ENCODE measurements at places on chromosomes 7 and 10.

DNA sequence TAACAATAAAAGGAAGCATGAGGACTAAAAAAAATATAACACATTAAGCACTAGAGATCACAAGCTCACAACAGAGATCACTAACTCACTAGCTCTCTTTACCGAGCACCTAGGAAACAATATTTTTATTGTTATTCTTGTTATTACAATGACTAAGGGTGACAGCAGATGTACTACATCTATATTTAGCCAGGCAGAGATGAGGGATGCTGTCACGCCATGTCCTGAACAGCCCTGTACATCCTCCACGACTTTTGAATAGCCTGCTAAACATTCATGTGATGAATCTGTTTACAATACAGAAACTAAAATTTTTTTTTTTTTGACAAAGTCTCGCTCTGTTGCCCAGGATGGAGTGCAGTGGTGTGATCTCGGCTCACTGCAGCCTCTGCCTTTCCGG lies 22.7 kb downstream of the FAM133B start:
- DNase-seq = no peak

DNA sequence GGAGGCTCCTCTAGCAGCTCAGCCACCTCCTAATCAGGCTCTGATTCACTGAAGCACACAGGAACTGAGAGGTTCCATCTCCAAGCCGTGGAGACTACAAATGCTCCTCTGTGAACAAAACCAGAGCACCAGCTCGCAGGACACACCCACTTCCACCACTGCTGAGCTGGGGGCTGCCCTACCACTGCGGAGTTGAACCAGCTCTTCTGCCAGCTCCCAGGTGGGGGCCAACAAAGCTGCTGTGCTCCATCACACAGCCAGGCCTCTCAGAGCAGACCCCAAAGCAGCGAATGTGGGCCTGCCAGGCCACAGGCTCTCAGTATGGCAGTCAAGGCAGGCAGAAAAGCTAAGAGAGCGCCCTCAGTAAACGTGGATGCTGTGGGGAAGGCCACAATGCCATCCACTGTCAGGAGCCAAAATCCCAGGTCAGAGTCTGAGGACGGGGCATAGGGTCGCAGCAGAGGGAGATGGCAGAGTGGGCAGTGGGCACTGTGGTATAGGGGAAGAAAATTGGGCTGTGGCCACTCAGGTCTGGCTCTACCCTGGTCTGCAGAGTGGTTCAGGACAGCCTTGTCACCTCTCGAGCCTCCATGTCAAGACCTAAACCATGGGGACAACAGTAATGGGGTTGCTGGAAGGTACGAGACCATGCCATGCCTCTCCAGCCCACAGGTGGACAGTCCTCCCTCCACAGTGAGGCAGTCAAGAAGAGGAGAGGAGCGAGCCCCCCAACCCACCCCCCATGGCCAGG lies 82.1 kb downstream of the GRID1 start:
- no peak for DNase-seq

- DNase-seq = no peak
These were observed 227.7 kb downstream of the KCNMA1 start for GRCh38 chr10:77409697-77410471.

- DNase-seq = no peak
These were observed 15.5 kb upstream of the GDI2 start for GRCh38 chr10:5828725-5829124.

- no peak for DNase-seq
These were observed 180.6 kb downstream of the CHCHD3 start for GRCh38 chr7:132901241-132901640.

DNA sequence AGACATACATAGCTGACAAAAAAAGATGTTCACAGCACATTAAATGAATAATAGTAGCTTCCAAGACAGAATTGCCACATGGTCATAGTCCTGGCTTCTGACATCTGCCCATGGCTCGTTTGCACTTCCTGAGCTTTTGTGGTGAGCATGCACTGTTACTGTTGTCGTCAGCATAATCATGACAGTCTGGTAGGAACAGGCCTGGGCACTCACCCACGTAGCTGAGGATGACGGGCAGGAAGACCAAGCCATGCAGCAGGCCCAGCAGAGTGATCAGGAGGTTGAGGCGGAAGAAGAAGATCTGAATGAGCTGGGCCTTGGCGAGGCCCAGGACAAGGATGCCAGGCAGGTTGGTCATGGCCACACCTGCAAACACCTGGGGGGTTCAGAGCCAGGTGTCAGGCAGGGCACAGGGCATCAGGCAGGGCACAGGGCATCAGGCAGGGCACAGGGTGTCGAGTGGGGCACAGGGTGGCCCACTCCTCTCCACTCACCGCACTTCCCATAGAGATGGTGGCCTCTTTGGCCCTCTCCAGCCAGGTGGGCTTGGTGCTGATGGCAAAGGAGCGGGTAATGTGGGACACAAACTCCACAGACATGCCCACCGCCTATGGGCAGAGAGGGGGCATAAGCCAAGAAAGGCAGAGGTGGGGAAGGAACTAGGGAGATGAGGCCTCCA lies 25.3 kb upstream of the NUDCD3 start:
- DNase-seq = no peak

DNA sequence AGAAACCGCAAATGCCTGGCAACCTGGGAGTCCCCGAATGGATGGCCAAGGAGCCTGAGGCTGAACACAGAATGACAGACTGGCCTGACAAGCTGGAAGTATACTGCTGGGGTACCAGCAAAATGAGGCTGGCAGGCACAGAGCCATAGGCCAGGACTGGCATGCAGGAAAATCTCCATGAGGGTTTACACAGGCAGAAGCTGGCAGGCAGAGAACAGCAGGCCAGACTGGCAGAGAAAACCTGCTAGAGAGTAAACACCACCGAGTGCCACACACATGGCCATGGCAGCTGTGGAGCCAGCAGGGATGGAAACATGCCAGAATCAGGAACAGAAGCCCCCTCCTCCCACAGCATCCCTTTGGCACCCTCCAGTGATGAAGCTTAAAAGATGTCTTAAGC lies 63.4 kb downstream of the CRPPA start:
- no peak for DNase-seq

- no peak for DNase-seq
These were observed 46.6 kb downstream of the SH3PXD2A start for GRCh38 chr10:103808780-103809179.

DNA sequence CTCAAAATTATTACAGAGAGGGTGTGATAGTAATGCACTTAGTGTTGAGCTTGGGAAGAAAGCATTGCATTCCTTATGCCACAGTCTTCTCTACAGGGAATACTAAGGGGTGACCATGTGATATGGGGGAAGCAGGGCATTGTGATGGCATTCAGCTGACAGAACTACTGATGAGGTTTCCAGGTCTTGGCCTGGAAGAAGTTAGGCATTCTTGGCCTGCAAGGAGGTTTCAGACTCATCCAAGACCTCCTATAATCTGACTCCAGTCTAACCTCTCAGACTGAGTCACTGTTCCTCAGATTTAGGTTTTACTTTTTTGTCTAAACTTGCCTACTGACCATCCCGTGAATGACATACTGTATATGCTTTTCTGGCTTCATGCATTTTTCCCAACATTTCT lies 7.9 kb downstream of the STMP1 start:
- DNase-seq = no peak

- no peak for DNase-seq
These were observed 35.1 kb downstream of the SDK1 start for GRCh38 chr7:3336042-3336665.

DNA sequence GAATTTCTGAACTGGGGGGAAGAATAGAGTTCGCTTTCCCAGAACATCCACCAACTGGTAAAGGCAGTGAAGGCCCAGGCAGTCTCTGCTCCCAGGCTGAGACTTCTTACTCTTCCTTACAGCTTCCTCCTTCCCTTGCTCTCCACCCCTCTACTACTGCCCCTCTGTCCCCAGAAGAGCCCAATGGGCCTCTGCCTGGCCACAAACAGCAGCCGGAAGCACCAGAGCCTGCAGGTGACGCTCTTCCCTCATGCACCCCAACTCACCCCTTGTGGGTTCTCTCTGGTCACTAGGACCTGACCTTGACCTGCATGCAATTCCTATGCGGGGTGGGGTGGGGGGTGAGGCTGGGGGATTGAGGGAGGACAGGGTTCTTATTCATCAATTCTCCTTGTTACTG lies 16.5 kb downstream of the FAM131B start:
- DNase-seq = no peak

DNA sequence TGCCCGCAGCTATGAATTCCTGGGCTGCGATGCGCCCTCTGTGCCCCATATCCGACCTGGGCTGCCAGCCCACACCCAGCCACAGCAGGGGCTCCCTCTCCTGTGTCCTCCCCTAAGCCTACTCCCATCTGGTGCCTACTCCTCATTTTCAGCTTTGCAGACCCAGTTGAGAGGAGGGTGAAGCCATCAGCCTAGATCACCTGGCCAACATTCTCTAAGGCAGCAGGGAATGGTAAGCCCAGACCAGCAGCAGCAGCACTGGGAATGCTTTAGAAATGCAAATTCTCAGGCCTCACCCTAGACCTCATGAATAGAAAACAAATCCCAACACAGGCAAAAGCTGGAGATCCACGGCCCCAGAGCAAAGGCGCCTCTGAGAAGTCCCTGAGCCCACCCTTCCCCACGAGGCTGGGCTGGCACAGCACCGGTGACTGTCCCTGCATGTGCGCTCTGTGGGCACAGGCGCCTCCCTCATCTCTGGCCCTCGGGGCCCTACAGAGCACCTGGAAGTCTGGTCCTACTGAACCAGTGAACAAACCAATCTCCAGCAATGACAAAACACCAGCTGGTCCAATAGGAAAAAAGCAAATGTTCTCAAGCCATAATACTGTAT lies 161.4 kb downstream of the GFRA1 start:
- no peak for DNase-seq

DNA sequence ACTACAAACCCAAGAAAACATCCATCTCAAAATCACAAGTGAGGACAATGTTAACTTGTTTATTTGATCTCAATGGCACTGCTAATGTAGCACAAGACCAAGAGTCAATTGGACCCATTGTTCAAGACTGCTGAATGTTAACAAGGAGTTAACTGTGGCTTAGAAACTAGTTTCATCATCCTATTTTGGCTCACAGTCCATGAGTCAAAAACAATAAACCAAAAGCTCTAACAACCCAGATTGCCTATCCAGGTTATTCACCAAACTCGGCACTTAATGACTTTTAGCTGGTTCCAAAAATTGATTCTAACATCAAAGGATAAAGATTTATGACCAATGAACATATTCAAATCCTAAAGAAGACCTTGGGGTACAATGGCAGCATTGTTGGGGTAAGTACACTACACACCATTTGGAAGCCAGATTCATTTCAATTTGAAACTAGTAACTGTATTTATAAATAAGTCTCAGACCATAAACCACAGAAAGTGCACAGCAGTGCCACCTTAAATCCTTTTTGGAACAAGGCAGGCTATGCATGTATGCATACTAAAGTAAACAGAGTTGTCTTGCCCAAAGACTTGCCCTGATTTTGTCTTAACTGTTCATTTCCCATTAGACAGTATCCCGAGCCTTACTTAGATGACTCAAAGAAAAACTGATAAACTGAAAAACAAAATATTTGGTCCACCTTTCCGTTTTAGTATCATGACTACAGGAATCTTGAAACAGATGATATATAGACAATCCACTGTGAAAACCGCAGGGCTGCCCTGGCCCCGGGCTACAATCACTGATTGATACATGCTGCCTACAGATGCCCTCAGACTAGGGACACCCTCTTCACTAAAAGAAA lies 84.5 kb downstream of the SRPK2 start:
- no peak for DNase-seq

DNA sequence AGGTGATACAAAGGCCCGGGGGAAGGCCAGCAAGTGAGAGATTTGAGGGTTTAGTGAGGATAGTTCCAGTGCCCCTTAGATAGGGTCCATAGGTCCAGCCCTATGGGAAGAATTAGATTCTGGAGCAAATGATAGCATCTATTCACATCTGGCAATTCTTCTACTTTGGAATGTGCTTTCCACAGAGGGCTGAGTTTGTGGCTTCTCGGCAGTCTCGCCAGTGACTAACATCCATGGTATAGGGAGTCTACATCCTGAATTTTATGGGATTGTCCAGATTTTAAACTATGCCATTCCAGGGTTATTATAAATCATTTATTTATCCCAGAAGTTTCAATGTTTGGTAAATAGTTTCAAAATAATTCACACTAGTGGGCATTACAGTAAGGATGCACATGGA lies 207.3 kb upstream of the ADO start:
- no peak for DNase-seq

- DNase-seq = no peak
These were observed 6.5 kb upstream of the VWC2 start for GRCh38 chr7:49766966-49767365.

DNA sequence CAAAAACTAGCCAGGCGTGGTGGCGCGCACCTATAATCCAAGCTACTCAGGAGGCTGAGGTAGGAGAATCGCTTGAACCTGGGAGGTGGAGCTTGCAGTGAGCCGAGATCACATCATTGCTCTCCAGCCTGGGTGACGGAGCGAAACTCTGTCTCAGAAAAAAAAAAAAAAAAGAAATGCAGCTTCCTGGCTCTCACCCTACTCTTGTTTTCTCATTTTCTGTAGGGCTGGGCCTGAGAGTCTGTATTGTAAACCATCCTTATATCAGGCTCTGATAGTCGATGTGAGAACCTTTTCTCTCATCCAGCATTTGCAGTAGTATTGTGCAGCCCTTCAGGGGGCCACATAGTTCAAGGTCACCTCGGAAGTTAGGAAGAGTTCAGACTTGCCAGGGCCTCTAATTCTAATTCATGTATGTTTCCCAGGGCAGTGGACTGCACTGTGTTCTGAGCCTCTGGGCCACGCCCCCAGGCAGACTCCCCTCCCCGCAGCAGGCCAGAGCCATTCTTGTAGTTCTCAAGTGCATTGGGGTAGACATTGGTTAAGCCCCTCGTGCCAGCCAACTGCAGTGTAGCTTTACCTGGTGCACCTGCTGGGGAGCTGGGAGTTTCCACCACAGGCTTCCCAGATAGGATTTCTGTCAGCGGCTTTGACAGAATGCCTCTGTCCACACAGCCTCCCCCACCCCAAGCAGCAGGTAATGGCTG lies 38.3 kb upstream of the PDCD4 start:
- DNase-seq = no peak

- no peak for DNase-seq
These were observed 87.9 kb downstream of the KCND2 start for GRCh38 chr7:120360918-120361317.

- no peak for DNase-seq
These were observed 171.2 kb downstream of the REEP3 start for GRCh38 chr10:63692220-63692896.

GRCh38 chr10:34408381-34408780 lies 406.7 kb downstream of the PARD3 start:
- no peak for DNase-seq

- DNase-seq = no peak
These were observed 534.6 kb downstream of the TFEC start for GRCh38 chr7:115496006-115496405.

All from NT2/D1 (cell line).